ENCODE measurements at places on chromosomes 13 and 19. TPM values are rescaled to one million over a fixed set of nuclear protein-coding genes. Genes with fewer than 3 reads are reported as not detected.

The ELSPBP1 gene
- total RNA-seq, result not detected

DNA sequence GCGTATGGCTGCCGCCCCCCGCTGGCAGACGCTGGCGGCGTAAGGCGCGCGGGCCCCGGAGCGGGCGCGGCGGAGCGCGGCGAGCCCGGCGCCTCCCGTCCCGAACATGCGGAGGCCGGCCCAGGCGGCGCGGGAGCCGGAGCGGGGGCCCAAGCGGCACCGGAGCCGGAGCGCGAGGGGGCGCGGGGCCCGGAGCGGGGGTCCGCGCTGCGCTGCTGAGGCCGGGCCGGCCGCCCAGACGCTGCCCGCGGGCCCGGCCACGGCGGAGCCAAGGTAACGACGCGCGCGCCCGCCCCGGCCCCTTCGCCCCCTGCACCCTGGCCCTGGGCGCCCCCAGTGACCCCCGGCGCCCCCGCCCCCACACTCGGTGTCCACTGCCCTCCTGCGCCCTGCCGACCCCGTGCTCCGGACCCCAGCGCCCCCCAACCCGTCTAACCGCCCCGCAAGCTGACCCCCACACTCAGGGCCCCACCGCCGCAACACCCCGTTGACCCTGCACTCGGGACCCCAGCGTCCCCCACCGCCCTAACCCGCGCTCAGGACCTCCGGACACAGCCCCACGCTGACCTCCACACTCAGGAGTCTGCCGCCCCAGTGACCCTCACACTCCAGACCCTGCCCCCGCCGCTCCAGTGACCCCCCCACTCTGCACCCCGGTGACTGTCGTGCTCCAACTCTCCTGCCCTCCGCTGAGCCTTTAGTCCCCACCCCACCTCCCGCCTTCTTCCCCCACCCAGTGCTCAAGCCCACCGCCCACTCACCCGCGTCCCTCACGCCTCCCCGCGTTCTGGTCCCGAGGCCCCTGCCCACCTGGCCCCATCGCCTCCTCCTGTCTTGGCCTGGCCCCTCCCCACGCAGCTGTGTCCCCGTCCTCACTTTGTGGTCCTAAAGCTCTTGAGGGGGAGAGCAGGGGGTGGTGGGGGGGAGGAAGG lies at the start of gene CSNK1G2:
CSNK1G2 (plus strand) TSS at position 27 of the 932 bp plus-strand sequence. CDS start 28,601 bp downstream, outside the sequence.
- peaks cover 5% of the 10 kb centered on the region for H3K36me3 ChIP-seq
- peak within 1 kb of the TSS; percentile 93 for H3K4me3 ChIP-seq
- H3K27me3 ChIP-seq, result no peaks in the 10 kb centered on the region
- H3K27ac ChIP-seq, result peak within 1 kb of the TSS; percentile 91
- peaks cover 30% of the 10 kb centered on the region for H3K4me1 ChIP-seq

GRCh38 chr13:22055259-22055658 lies 384.4 kb downstream of the FGF9 start:
- H3K27ac ChIP-seq, result no peak overlapping the region
- H3K27me3 ChIP-seq, result no peaks in the 10 kb centered on the region
- H3K36me3 ChIP-seq, result no peaks in the 10 kb centered on the region
- DNase-seq, result no peak
- H3K4me1 ChIP-seq, result peaks cover 25% of the 10 kb centered on the region
- no peak overlapping the region for H3K4me3 ChIP-seq

GRCh38 chr19:19704836-19705235 lies 28.1 kb downstream of the ZNF14 start:
- peaks cover 48% of the 10 kb centered on the region for H3K36me3 ChIP-seq
- DNase-seq, result no peak
- H3K27ac ChIP-seq, result no peak overlapping the region
- H3K4me1 ChIP-seq, result no peaks in the 10 kb centered on the region
- H3K4me3 ChIP-seq, result no peak overlapping the region

GRCh38 chr13:51844862-51845573 lies at the start of gene TMEM272:
TMEM272 (minus strand) TSS chr13:51845177; CDS start chr13:51838530, 6,647 bp downstream.
- peak; percentile 78 for DNase-seq
- peaks cover 6% of the 10 kb centered on the region for H3K27me3 ChIP-seq
- peak within 1 kb of the TSS; percentile 20 for H3K27ac ChIP-seq
- peaks cover 14% of the 10 kb centered on the region for H3K4me1 ChIP-seq
- no peaks in the 10 kb centered on the region for H3K36me3 ChIP-seq

DNA sequence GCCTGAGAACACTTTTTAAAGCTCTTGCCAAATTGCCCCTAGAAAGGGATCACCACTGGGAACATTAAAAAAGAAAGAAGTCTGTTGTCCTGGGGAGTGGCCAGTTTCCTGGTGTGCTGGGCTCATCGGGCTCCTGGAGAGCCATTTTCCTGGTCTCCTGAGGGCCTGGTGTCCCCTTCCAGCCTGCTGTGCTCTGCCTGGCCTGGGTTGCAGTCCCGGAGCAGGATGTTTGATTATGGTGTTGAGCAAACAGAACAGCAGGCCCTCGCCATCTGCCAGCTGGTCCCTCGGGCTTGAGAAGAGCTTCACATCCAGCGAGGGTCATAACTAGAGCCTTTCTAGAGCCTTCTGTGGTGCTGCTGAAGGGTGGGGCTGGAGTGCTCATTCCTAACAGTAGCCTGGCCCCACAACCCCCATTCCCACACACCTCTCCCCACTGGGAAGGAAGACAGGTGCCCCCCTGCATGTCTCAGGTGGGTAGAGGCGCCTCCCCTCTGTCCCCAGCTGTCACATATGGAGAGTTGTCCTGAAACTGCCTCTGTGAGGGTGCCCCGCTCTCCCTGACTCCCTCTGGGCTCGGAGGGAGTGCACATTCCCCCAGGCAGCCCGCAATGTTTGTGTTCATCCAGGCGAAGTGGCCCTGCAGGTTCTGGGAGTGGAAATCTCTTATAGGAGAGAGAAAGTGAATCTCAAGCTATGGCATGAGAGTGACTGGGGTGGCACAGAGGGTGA lies 151.1 kb downstream of the SIPA1L3 start:
- DNase-seq, result no peak
- no peak overlapping the region for H3K4me3 ChIP-seq
- H3K36me3 ChIP-seq, result no peaks in the 10 kb centered on the region
- no peaks in the 10 kb centered on the region for H3K27me3 ChIP-seq
- H3K27ac ChIP-seq, result peak overlapping the region; percentile 55

DNA sequence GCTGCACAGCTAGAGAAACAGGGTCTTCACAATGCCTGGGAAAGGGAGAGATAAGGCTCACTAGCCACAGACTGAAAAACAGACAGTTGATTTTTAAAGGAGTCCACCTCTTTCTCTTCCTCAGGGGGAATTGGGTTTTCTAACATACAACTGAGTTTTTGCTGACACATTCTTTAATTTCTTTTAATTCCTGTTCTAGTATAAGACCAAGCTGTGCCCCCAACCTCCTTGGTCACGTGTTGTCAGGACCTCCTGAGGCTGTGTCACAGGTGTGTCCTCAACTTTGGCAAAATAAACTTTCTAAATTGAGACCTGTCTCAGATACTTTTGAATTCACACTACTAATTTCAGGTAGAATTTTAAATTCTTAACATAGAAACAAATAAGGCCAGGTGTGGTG lies 12.1 kb upstream of the ZNF492 start:
- H3K4me3 ChIP-seq, result no peak overlapping the region
- no peaks in the 10 kb centered on the region for H3K36me3 ChIP-seq
- DNase-seq, result no peak
- H3K27ac ChIP-seq, result no peak overlapping the region
- H3K4me1 ChIP-seq, result no peaks in the 10 kb centered on the region
- H3K27me3 ChIP-seq, result peaks cover 6% of the 10 kb centered on the region

- peak within 1 kb of the TSS; percentile 94 for H3K27ac ChIP-seq
- no peaks in the 10 kb centered on the region for H3K27me3 ChIP-seq
- peak within 1 kb of the TSS; percentile 83 for H3K4me3 ChIP-seq
- peak; percentile 89 for DNase-seq
- peaks cover 24% of the 10 kb centered on the region for H3K4me1 ChIP-seq
These were observed at the start of gene CERS4 for GRCh38 chr19:8208922-8209461. CERS4 (plus strand) TSS chr19:8209370; CDS start chr19:8251077, 41,707 bp downstream.

DNA sequence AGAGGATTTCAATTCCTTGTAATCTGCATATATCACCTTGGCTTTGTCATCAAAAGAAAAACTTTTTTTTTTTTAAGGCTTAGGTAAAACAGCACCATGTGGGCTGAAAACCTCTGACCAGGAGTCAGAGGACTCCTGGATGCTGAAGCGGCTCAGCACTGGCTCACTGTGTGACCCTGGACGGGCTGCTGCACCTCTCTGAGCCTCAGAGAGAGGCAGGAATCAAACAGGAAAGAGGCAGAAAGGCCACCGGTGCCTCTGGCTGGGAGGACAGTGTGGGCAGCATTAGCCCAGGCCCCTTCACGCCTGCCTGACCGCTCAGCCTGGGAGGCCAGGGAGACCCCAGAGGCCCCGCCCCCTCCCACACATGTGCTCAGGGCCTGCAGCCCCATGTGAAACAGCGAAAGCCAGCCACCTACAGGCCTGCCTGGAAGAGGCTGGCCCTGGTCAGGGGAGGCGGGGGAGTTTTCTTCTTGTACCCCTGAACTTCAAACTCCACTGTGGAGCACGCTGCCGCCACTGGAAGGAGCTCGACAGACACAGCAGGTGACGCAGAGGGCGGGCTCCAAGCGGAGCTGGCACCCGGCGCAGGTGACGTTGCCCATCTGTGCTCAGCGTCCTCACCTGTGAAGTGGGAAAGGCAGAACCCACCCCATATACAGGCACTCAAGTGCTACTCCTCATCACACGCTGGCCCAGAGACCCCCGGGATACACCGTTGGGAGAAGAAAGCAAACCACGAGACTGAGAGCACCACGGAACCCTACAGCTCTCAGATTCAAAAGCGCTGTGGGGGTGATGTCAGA lies 39.7 kb downstream of the MLLT1 start:
- H3K27me3 ChIP-seq, result no peaks in the 10 kb centered on the region
- peaks cover 6% of the 10 kb centered on the region for H3K36me3 ChIP-seq

GRCh38 chr13:46607768-46608564 lies 55.0 kb downstream of the LRCH1 start:
- no peak overlapping the region for H3K4me3 ChIP-seq
- peak overlapping the region; percentile 1 for H3K27ac ChIP-seq
- no peaks in the 10 kb centered on the region for H3K27me3 ChIP-seq
- DNase-seq, result peak; percentile 54

- H3K27ac ChIP-seq, result no peak overlapping the region
- no peaks in the 10 kb centered on the region for H3K36me3 ChIP-seq
- no peak overlapping the region for H3K4me3 ChIP-seq
- H3K4me1 ChIP-seq, result no peaks in the 10 kb centered on the region
- DNase-seq, result no peak
These were observed 381.5 kb downstream of the UQCRFS1 start for GRCh38 chr19:28831462-28831861.

GRCh38 chr13:44234566-44234965 lies 139.1 kb upstream of the SERP2 start:
- DNase-seq, result no peak
- no peaks in the 10 kb centered on the region for H3K36me3 ChIP-seq
- no peak overlapping the region for H3K27ac ChIP-seq
- H3K27me3 ChIP-seq, result peaks cover 2% of the 10 kb centered on the region

Measured in activated CD4-positive, alpha-beta T cell treated with anti-CD3 and anti-CD28 coated beads for 36 hours (primary cell).